Astrocyte (in vitro differentiated cells and primary cell): ENCODE measurements at places on chromosomes 2 and 18.

DNA sequence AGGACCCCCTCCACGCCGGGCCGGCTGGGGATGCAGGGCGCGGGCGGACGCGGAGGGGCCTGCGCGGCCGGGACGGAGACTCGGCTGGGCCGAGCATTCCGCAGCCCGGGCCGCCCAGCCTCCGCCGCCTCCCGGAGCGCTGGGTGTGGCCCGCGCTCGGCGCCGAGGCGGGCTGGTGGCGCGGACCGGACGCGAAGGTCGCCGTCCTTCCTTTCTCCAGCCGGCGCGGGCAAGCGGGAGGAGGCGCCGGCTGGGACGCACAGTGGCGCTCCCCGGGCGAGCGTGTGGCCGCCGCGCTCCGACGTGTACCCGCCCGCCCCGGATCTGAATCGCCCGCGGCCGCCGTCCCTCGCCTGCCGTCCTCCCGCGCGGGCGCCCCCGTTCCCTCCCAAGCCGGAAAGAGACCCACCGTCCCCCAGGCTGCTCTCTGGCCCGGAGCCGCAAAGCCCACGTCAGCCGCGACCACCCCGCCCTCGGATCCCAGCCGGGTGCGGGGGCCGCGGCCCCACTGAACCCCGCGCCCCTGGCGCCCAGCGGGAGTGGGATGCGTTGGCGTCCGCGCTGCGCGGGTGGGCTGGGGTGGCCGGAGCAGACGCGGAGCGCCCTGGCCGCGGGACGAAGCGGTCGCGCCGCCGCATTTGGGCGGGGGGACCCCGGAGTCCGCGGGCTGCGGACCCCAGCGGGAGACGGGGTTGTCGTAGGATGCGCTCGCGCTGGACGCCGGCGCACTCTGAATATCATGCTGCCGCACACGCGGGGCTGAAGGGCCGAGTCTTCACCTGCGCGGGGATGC, 634 bp downstream of the SPATS2L start:
- H3K36me3 ChIP-seq, result no peaks in the 10 kb centered on the region
- DNase-seq, result no peak
- H3K27ac ChIP-seq, result peak overlapping the region; percentile 81
- H3K4me1 ChIP-seq, result peaks cover 36% of the 10 kb centered on the region

GRCh38 chr2:47189635-47190034, 34.5 kb upstream of the STPG4 start:
- H3K27me3 ChIP-seq, result no peaks in the 10 kb centered on the region
- no peaks in the 10 kb centered on the region for H3K36me3 ChIP-seq
- peak overlapping the region; percentile 96 for H3K27ac ChIP-seq

GRCh38 chr2:76953733-76954347, 568.3 kb downstream of the LRRTM4 start:
- H3K4me3 ChIP-seq, result no peak overlapping the region
- no peak overlapping the region for H3K27ac ChIP-seq
- no peaks in the 10 kb centered on the region for H3K4me1 ChIP-seq
- no peaks in the 10 kb centered on the region for H3K36me3 ChIP-seq
- DNase-seq, result peak; percentile 2

DNA sequence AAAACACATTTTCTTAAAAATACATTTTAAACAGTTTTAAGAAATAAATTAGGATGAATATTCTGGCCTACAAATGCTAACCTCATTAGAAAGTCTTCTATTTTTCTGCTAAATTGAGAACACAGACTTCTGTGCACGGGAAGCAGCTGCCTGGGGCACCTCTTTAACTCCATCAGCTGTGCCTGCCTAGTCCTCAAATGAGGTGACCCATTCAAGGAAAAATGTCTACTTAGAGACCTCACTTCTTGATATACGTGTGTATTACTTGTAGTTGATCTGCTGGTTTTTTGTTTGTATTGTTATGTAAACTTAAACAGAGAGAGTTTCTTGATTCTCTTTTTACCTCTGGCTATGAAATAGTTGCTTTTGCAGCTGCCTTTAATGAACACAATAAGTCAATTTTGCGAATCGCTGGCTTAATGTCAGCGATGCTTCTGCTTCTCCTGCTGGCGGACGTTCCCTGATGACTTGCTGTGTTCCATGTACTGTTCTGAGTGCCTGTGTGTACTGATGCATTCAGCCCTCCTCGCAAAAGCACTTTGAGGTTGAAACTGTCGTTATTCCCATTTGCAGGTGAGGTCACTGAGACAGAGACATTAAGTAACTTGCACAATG, 88.7 kb upstream of the TXNDC2 start:
- no peak overlapping the region for H3K4me3 ChIP-seq
- DNase-seq, result no peak
- H3K27me3 ChIP-seq, result no peaks in the 10 kb centered on the region

- no peaks in the 10 kb centered on the region for H3K36me3 ChIP-seq
- peak overlapping the region; percentile 38 for H3K4me3 ChIP-seq
- H3K4me1 ChIP-seq, result peaks cover 15% of the 10 kb centered on the region
- H3K27ac ChIP-seq, result peak overlapping the region; percentile 19
- H3K27me3 ChIP-seq, result no peaks in the 10 kb centered on the region
These were observed 32.4 kb upstream of the NCK2 start for GRCh38 chr2:105712166-105712915.

DNA sequence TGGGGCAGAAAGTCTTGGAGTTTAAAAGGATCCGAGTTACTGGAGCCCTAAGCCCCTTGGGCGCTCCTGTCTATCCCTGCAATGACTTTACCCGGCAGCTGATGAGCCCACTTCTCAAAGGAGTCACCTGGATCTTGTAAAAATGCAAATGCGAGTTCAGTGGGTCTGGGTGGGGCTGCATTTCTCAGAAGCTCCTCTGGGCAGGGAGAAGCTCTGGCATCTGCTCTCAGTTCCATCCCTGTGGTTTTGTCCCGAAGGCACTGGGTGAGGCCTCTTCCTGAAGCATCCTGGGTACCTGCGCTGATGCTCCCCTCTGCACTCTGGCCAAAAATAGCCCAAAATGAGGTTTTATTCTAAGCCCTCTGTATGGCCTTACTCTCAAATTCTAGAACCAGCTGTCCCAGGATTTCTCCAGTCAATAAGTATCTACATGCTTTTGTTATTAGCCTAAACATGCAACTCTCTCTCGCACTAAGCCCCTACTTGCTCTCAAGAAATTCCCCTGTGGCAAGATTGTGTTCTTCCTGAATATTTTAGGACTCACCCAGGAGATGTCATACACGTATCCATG, 167.8 kb upstream of the APCDD1 start:
- no peak overlapping the region for H3K27ac ChIP-seq
- H3K36me3 ChIP-seq, result no peaks in the 10 kb centered on the region
- no peaks in the 10 kb centered on the region for H3K27me3 ChIP-seq
- DNase-seq, result no peak
- no peaks in the 10 kb centered on the region for H3K4me1 ChIP-seq

DNA sequence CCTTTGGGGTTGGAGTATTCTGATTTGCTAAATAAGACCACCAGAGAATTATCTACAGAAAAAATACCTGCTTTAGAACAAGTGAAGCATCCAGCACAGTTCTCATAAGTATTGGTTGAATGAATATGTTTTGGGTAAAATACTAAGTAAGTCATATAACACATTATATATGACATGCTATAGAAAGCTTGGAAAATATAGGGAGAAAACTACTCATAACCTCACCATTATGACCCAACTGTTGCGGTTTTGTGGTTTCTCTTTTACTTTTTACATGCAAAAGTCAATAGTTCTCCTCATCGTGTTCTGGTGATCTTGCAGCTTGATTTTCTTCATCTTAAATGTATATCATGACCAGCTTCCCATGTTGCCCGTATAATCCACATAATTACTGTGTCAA, 66.2 kb downstream of the DIPK1C start:
- no peak overlapping the region for H3K27ac ChIP-seq
- H3K4me3 ChIP-seq, result no peak overlapping the region
- no peaks in the 10 kb centered on the region for H3K4me1 ChIP-seq

GRCh38 chr2:118992740-118993391, 50.9 kb downstream of the MARCO start:
- H3K4me1 ChIP-seq, result no peaks in the 10 kb centered on the region
- no peaks in the 10 kb centered on the region for H3K36me3 ChIP-seq
- no peaks in the 10 kb centered on the region for H3K27me3 ChIP-seq

DNA sequence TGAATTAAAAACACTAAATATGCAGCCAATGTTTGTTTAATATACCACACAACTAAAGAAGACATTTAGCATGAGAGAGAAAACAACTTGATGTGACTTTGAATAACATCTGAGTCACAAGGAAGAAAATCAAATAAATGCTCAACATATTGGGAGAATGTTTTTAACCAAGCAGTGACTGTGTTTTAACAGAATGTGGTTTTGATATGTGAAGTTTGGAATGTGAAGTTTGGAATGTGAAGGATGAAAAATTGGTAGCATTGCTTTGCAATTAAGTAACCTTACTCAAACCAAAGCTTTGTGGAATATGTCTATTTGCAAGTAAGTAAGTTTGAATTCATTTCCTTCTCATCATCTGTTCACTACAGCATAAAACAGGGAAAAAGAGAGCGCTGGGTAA, 128.2 kb upstream of the DNAJC10 start:
- peak; percentile 97 for DNase-seq
- no peaks in the 10 kb centered on the region for H3K36me3 ChIP-seq
- no peak overlapping the region for H3K4me3 ChIP-seq
- peak overlapping the region; percentile 35 for H3K27ac ChIP-seq
- no peaks in the 10 kb centered on the region for H3K27me3 ChIP-seq
- H3K4me1 ChIP-seq, result peaks cover 14% of the 10 kb centered on the region

DNA sequence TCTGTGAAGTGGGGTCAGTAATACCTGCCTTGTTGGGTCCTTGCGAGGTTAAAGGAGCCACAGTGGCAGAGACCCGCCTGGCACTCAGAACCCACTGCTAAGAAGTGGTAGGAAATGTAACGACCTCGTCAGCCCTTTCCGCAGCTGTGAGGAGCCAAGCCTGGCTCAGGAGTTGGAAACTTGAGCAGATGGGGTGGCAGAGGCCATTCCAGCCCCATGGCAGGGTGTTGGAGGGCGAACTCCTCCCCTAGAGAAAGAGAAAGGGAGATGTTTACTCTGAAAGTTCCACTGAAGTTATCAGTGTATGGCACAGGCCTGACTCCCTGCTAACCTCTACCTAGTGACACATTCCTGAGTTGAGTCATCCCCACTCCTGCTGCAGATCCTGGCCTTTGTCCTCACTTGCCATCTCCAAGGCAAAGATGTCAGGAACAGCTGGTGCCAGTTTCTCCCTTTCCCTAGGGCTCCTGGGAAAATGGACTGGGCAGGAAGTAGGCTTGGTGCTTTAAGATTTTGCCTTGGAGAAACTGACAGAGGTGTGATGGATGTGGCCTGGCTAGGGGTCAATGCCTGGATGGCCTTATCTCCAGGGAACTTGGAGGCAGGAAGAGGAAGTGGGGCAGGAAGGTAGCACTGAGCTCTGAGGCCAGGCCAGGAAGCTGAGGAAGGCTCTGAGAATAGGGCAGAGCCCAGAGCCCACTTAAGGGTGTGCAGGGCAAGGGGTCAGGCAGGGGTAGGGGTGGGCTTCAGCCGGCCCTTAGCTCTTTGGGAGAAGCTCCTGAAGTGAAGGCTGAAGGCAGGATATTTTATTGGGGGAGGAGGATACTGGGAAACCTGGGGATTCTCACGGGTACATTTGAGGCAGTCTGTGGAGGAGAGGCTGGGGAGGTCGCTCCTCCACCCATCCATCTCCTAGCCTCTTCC, 888 bp downstream of the VAMP5 start:
- H3K27ac ChIP-seq, result peak overlapping the region; percentile 64
- peak overlapping the region; percentile 55 for H3K4me3 ChIP-seq
- peaks cover 22% of the 10 kb centered on the region for H3K4me1 ChIP-seq
- no peaks in the 10 kb centered on the region for H3K36me3 ChIP-seq

GRCh38 chr2:146806364-146807005, 1038.3 kb upstream of the ACVR2A start:
- peak; percentile 80 for DNase-seq
- H3K4me3 ChIP-seq, result no peak overlapping the region
- H3K36me3 ChIP-seq, result no peaks in the 10 kb centered on the region
- no peak overlapping the region for H3K27ac ChIP-seq
- no peaks in the 10 kb centered on the region for H3K27me3 ChIP-seq

- H3K27me3 ChIP-seq, result no peaks in the 10 kb centered on the region
- DNase-seq, result peak; percentile 65
- H3K4me1 ChIP-seq, result peaks cover 9% of the 10 kb centered on the region
These were observed 35.6 kb downstream of the TWIST2 start for GRCh38 chr2:238883421-238883901.

DNA sequence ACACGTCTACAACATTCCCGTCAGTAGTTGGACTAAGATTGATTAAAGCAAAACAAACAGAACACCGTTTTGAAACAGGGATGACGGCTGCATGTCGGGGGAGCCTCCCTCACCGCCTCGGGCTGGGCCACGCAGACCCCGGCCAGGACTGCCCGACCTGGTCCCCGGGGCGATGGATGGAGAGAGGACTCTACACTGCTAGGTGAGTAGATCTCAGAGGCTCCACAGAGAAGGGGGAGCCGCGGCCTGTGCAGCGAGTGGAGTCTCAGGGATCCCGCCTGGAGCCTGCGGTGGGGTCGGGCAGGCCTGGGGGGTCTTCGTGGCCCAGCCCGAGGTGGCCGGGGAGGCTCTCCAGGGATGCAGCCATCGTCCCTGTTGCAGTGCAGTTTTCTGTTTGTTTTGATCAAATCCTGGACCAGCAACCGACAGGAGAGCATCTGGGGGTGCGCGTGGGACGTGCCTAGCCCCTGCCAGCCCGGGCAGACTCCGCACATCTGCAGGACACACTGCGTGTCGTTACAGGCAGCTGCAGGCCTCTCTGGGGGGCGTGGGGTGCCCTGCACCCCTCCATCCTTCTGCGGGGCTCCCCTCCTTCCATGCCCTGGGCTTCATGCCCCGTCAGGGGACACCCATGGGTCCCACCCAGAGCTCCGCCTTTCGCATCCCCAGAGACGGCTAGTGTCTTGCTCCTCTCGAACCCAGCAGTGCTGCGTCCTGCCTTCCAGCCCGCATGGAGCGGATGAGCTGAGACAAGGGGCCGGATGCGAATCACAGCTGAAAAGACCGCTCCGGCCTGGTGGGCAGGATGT, 143.6 kb downstream of the RTP5 start:
- no peak overlapping the region for H3K27ac ChIP-seq
- peaks cover 12% of the 10 kb centered on the region for H3K27me3 ChIP-seq
- H3K4me1 ChIP-seq, result no peaks in the 10 kb centered on the region
- no peak overlapping the region for H3K4me3 ChIP-seq

DNA sequence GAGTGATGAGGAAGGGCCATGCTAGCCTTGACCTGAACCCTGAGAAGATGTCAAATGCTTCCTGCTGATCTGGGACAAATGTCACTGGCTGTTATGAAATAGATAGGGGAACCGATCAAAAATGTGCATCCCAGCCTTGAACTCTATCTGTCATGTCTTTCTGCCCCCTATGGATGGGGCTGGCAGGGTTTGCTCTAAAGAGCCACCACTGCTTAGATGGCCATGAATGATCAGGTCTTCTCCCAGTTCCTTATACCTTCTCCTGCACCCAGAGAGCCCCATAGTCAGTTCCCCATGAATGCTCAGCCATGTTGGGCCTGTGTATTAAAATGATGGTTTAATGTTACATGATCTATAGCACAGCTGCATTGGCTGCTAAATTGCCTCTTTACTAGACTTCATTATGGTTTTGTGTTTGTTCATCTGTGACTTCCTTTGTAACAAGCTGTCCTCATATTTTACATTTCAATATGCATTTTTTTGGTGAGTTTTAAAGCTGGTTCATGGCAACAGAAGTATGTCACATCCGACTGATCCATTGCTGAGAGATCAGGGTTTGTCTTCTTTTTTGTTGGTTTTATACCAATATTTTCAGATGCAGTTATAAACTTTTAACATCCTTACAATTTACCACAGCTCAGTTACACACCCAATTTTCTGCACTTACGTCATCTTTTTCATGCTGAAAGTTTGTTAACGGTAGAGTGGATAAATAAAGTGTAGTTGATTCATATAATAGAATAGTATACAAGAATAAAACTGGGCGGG, 56.3 kb upstream of the SMAD2 start:
- H3K4me3 ChIP-seq, result no peak overlapping the region
- DNase-seq, result no peak
- no peaks in the 10 kb centered on the region for H3K27me3 ChIP-seq
- H3K4me1 ChIP-seq, result no peaks in the 10 kb centered on the region
